ENCODE measurements at places on chromosomes 7 and 10. TPM values are rescaled to one million over a fixed set of nuclear protein-coding genes. Genes with fewer than 3 reads are reported as not detected.

- DNase-seq: no peak
Observed at GRCh38 chr10:29203432-29203831, 85.4 kb upstream of the LYZL1 start.

The CTNNA3 gene
- 7.5 TPM for polyA plus RNA-seq

The IFIT1B gene
- polyA plus RNA-seq: 0.25 TPM

- no peak for DNase-seq
Observed at GRCh38 chr10:13396369-13396768, 48.3 kb upstream of the SEPHS1 start.

DNA sequence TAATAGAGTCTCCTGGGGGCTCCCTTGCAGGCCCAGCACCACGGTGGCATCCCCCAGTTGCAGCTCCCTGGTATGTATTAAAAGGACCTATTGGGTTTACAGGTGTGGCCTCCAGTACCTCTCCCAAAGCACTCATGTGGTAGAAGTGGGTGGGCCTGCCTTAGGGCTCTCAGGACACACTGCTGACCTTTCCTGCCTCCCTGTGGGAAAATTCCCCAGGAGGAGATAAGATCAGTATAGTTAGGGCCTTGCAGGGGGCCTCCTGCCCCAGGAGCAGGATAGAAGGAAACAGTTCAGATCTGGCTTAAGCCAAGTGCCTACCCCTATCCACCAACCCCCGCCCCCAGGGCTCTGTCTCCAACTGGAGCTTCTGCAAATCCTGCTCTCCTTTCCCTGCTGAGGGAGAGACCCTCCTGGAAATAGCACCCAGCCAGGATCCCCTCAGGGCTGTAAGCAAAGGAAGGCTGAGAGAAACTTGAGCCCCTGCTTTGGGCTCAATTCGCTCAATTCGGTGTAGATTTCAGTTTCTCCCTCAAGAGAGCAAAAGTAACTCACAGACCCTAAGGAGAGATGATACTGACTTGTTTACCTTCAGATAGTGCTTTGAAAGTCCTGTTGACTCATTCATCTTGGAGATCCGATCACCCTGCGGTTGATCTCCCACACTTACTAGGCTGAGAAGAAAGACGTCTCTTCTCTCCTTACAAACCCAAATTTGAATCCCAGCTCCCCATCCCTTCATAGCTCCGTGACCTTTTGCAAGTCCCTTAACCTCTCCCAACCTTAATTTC, 130.6 kb downstream of the WDR11 start:
- no peak for DNase-seq

GRCh38 chr7:82445271-82445670, 1.7 kb upstream of the CACNA2D1 start:
- DNase-seq: no peak

GRCh38 chr10:25842146-25842545, 91.9 kb upstream of the MYO3A start:
- DNase-seq: no peak

DNA sequence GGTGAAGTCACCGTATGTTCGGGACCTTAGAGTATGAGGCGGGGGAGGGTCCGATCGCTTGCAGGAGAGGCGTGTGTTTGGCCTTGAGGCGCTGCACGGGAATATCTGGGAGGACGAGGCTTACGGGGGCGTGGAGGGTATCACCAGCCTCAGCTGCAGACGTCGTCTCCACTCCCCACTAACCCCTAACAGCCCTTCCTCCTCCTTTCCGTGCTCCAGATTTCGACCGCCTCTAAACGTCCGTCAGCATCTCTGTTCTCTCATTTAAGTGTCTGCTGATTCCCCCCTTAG, 23.5 kb upstream of the ZNF12 start:
- no peak for DNase-seq

- no peak for DNase-seq
Observed at GRCh38 chr10:32349968-32350738, 3.2 kb upstream of the EPC1 start.
